ENCODE measurements at places on chromosomes 6 and 20. TPM values are rescaled to one million over a fixed set of nuclear protein-coding genes. Genes with fewer than 3 reads are reported as not detected.

C20orf144 gene
- total RNA-seq: 0.10 TPM

SPINT3 gene
- total RNA-seq: not detected

SNAP91 gene
- total RNA-seq: 0.32 TPM

GSTA2 gene
- total RNA-seq: 0.06 TPM

ADGRF4 gene
- 8.1 TPM for total RNA-seq

GMPR gene
- total RNA-seq: 0.54 TPM
